ENCODE measurements at places on chromosomes 16 and 17.

GRCh38 chr16:4303973-4304372, 11.9 kb upstream of the GLIS2 start:
- DNase-seq = no peak

DNA sequence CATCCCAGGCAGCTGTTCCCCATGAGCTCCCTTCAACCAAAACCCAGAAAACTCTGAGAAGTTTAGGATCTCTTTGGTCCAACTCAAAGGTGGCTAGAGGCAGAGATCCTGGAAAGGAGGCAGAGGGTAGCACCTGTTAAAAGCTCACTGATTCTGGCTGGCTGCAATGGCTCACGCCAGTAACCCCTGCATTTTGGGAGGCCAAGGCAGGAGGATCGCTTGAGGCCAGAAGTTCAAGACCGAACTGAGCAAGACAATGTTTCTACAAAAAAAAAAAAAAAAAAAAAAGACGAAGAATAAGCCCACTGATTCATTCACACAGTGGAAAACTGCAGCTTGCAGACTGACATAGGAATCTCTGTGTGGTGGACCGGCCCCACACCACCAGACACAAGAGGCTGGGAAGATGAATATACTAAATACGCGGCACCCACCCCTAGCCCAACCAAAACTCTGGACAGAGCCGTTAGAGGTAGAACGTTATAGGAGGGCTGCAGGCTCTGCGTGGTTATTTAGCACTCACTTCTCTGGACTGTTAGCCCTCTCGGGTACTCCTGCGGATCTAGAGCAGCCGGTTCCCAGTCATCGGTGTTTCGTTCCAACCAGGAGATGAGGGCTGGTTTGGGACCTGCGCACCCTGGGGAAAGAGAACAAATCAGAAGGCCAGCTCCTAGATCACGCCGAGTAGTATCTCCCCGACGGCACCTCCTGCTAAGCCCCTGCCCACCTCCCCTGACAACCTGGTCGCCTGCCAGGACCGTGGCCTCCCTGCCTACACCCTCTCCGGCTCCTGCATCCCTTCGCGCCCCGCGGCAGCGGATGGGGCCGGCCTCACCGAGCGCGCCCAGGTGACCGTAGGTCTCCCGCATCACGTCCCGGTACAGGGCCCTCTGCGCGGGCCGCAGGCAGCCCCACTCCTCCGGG, 925 bp downstream of the ZNF689 start:
- no peak for DNase-seq

DNA sequence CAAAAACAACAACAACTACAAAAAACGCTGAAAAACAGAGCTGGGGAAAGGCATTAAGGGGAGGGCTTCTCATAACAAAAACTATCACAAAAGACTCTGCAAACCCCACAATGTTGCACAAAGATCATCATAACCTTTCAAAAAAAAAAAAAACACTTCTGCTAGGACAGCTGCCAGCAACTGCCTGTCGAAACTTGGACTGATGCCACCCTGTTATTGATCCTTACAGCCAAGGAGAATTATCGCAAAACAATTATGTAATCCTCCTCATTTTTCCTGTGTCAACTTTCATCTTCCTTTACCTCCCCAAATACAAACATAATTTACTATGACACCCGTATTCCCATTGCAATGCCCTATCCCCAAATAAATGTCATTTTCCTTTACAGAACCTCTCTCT, 9.3 kb downstream of the CCDC40 start:
- DNase-seq = no peak

DNA sequence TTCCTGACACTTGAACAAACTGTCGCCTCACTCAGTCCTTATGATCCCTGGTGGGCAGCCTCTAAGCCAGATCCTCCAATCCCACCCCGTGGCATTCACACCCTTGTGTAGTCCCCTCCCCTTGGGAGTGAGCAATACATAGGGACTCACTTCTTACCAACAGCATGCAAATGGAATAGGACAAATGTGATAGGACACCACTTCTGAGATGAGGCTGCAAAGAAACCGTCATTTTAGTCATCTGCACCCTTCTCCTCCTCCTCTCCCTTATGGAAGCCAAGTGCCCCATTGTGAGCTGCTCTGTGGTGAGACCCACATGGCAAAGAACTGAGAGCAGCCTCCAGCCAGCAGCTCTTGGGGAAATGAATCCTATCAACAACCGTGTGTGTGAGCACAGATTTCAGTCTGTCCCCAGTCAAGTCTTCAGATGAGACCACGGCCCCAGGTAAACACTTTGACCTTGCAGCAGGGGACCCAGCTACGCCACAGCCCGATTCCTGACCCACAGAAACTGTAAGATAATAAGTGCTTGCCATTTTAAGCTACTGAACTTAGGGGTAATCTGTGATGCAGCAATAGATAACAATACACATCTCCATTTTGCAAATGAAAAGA, 46.9 kb downstream of the ZFHX3 start:
- no peak for DNase-seq

All from brain pericyte (primary cell).